ENCODE measurements at places on chromosomes 3 and 15.

DNA sequence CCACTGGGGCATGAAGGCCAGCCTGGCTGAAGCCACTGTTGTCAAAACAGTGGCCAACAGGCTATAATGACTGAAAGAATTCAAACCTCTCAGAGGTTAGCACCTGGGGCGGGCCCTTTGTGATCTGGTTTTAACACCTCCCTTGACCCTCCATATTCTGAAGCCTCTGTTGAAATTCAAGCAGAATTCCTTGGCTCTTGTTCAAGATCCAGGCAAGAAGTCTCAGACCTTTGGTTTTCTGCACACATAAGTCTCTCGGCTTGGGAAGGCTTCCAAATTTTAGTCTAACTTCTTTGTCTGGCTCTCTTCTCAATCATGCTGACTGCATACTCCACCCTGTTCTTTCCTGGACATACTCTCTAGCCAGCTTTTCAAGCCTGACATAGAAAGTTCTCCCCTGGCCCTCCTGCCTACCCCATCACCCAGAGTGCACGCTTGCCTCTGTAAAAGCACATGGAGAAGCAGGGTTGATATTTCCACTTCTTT, 144.5 kb downstream of the PDZRN3 start:
- DNase-seq = no peak

GRCh38 chr3:189710620-189711402, 79.6 kb downstream of the TP63 start:
- no peak for DNase-seq

DNA sequence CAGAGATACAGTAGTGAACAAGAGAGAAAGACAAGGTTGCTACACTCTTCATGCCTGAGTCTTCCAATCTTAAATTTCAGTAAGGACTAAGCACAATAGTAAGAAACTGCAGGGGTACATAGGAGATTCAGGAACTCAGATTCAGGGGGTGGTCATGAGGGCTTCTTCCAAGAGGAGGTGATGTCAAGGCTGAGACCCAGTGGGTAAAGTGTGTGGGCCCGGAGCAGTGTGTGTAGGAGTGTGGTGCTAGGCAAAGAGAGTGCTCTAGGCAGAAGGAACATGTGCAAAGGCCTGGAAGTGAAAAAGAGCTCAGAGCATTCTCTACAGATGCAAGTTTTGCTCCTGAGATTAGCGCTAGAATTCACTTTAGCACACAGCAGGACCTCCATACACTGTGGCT, 102.9 kb upstream of the SPATA12 start:
- DNase-seq = no peak

DNA sequence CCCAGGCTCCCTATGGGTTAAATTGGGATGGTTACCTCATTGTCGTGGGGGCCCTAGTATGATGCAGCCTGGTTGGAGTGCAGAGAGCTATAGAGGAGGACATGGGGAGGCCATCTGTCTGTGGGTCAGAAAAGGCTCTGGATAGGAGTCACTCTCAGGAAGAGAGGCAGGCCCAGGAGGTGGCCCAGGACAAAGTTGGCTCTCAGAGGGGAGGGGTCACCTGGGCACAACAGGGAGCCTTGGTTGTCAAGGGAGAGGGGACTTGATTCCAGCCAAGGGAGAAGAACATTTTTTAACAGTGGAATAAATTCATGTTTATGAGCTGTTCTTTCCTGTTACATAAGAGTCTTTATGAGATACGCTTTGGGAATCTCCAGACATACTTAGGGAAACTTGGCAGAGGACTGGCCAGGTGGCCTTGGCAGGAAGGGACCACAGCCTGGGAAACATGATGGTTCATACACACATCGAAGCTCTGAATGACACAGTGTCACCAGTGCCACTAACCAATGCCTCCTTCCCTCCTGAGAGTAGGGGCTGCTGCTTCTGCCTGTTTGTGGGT, 27.5 kb upstream of the LCTL start:
- no peak for DNase-seq

DNA sequence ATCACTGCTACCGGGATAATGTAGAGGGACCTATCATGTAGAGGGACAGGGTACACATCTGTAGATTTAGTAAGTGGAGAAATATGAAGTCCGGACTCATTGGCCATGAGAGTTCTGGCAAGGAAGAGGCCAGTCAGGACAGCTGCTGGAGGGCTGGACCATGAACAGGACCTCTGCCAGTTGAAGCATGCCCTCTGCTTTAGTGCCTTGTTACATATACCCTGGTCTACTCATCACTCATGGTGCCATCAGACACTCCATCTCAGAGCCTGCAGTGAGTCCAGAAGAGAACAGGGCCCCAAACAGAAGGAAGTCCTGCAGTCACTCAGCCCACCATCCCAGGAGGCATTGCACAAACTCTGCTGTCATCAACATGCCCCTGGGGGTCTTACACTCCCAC, 54.7 kb upstream of the CA12 start:
- no peak for DNase-seq

Measured in cortex of kidney (tissue), 1 donor.